ENCODE measurements at places on chromosomes 16 and 17. TPM values are rescaled to one million over a fixed set of nuclear protein-coding genes. Genes with fewer than 3 reads are reported as not detected.

The KRT17 gene
- not detected for total RNA-seq

The METTL26 gene
- total RNA-seq, result 39.6 TPM

The TMIGD1 gene
- total RNA-seq, result not detected

The CHST5 gene
- total RNA-seq, result not detected

The IRX6 gene
- total RNA-seq, result 12.3 TPM

Measured in heart left ventricle (tissue), 16 donors.